ENCODE measurements at places on chromosomes 1 and 21. TPM values are rescaled to one million over a fixed set of nuclear protein-coding genes. Genes with fewer than 3 reads are reported as not detected.

GRCh38 chr1:45836451-45836850 lies 33.0 kb downstream of the MAST2 start:
- DNase-seq = no peak

GRCh38 chr21:46393451-46393940 lies 65.2 kb upstream of the DIP2A start:
- DNase-seq = peak; percentile 89

The KCNE1 gene
- 0.45 TPM for total RNA-seq

The VASH2 gene
- 113 TPM for total RNA-seq

All from myocyte (in vitro differentiated cells).